ENCODE measurements at places on chromosomes 3 and 15. TPM values are rescaled to one million over a fixed set of nuclear protein-coding genes. Genes with fewer than 3 reads are reported as not detected.

- no peak for DNase-seq
These were observed 192.8 kb upstream of the ST8SIA2 start for GRCh38 chr15:92200891-92201290.

- DNase-seq = no peak
These were observed 31.2 kb downstream of the SLC25A36 start for GRCh38 chr3:140972833-140973232.

DNA sequence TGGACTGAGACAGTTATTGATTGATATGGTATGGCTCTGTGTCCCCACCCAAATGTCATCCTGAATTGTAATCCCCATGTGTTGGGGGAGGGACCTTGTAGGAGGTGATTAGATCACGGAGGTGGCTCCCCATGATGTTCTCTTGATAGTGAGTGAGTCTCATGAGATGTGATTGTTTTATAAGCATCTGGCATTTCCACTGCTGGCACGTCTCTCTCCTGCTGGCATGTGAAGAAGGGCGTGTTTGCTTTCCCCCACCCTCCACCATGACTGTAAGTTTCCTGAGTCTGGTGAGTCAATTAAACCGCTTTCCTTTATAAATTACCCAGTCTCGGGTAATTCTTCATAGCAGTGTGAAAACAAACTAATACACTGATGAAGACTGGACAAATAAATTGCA lies 105.6 kb upstream of the MELTF start:
- DNase-seq = no peak

- no peak for DNase-seq
These were observed 74.4 kb upstream of the MYO5C start for GRCh38 chr15:52370010-52370409.

DNA sequence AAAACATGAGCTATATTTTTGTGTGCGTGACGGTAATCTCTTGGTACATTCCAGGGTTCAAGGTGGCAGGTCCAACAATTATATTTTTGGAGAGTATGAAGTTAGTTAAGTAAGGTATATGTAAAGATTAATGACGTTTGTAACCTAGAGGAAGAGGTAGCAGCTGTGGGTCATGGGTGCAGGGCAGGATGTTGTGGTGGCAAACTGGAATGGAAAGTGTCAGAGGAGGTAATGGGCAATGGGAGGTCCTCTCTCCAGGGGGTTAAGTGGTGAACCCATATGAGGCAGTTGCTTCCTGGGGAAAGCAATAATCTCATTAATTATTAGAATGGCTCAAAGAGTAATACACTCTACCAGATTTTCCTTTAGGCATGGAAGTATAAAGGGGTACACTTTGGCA lies 1.0 kb upstream of the CD200R1L start:
- DNase-seq = no peak

GRCh38 chr3:42520906-42521305 lies 18.5 kb downstream of the VIPR1 start:
- no peak for DNase-seq

The ACAN gene
- polyA plus RNA-seq = 0.16 TPM

Data from large intestine (tissue), 12 donors.